ENCODE measurements at places on chromosomes 11 and 22.

- DNase-seq, result no peak
Measured at GRCh38 chr11:127710831-127711230, 710.3 kb upstream of the KIRREL3 start.

GRCh38 chr11:97756571-97757335 lies 1264.0 kb upstream of the CNTN5 start:
- no peak for DNase-seq

- DNase-seq, result no peak
Measured at GRCh38 chr22:47575291-47575690, 812.8 kb downstream of the TBC1D22A start.

DNA sequence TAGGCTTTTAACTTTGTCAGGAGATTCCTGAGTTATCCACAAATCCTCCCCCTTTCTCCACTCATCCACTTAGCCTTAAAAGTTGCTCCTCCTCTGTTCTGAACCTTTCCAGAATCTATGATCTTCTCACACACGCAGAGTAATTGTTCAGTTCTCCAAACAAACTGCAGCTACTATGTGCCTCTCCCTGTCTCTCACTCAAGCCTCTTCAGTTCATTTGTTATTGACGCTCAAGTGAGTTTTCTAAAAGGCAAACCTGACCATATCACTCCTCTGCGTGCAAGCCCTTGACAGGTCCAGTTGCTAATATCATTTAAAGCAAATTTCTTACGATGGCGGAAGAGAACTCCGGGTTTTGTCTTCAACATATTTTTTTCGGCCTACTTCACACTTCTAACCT lies 1169.7 kb upstream of the TENM4 start:
- DNase-seq, result no peak

- DNase-seq, result no peak
Measured at GRCh38 chr11:129880311-129880710, 15.1 kb downstream of the NFRKB start.

DNA sequence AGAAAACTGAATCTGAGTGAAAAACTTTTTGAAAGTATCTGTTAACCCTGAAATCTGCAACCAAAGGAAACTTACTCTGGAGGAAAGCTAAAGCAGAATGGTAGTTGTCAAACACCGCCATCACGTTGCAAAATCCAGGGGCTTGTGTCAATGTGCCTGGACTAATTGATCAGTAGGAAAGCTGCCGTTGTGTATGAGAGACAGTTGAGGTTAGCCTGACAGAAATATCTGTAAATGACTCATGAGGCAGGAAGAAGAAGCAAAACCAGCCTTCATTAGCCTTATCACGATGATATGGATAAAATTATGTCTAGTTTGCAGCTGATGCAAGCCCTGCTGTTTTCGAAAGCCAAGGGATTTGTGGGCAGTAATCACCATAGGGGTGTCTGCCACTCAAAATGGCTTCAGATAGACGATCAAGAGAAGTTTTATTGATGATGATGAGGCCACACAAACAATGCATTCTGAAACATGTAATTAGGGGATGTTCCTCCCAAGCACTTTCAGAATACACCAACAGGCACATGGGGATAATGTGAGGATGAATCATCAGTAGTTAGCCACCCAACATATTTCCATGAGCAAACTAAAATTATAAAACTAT lies 8.9 kb downstream of the SCGB1A1 start:
- DNase-seq, result no peak

GRCh38 chr11:82930229-82930628 lies 28.7 kb downstream of the DDIAS start:
- no peak for DNase-seq

GRCh38 chr11:19026862-19027261 lies 33.7 kb downstream of the MRGPRX2 start:
- DNase-seq, result no peak

- no peak for DNase-seq
Measured at GRCh38 chr11:119991669-119992068, 146.2 kb downstream of the TRIM29 start.

DNA sequence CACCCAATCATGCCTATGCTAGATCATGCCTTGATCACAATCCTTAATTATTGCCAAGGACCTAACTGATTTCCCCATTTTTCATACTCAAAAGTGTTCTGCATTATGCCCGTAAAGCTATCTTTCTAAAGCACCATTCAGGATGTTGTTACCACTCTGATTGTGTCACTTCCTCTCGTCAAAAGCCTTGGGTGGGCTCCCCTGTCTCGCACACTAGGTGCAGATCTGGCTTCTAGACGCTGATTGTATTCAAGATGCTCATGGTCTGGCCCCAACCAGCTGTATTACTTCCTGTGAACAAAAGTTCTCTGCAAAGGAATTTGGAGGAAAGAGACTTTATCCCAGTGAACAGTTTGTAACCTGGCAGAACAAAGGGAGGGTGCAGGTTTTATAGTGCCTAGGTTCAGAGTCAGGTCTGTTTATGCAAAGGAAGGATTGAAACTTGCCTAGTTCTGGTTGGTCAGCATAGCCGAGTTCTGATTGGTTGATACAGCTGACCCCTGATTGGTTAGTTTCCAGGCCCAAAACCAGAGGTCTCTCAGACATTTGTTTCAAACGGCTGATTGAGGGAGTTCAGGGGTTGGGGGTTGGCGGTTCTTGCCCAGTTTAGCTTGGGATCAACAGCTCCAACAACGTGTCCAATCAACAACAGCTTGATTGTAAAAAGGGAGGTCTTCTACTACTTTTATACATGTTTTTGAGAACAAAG lies 25.4 kb downstream of the ATG13 start:
- no peak for DNase-seq

GRCh38 chr11:112016765-112017376 lies 8.3 kb upstream of the DLAT start:
- DNase-seq, result no peak

DNA sequence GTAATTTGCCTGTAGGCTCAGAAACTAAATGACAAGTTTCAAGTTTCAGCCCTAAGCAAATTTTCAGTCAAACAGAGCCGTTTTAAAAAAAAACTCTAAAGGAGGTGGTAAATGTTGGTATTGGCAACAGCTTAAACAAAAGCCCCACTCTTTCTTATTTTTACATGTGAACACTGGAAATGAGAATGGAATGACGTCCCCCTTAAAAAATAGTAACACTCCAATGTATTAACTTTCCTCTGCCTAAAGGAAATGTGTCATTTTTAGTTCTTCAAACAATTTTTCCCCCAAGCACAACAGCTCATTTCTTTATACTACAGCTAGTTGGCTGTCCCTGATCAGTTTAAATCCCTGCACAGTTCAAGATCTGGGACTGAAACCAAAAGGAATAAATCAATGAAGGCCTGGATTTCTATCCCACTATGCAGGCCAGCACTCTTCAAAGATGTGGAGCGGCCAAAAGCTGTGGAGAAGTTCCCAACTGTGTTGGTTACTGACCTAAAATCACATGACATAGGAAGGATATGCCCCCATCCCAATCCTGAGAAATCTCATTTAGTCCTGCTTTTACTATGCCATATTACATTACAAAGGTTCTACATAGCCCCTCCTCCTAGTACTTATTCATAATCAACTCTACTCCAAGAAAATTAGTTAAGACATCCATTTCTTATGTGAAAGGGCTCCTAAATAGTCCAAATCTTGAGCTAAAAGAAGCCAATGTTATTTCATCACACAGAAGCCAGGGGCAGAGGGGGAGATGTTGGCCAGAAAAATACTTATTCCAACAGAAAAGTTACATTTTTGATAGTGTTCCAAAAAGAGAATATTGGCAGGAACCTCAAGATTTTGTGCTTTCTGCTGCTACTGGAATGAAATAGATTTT lies 95.9 kb downstream of the CADM1 start:
- no peak for DNase-seq

DNA sequence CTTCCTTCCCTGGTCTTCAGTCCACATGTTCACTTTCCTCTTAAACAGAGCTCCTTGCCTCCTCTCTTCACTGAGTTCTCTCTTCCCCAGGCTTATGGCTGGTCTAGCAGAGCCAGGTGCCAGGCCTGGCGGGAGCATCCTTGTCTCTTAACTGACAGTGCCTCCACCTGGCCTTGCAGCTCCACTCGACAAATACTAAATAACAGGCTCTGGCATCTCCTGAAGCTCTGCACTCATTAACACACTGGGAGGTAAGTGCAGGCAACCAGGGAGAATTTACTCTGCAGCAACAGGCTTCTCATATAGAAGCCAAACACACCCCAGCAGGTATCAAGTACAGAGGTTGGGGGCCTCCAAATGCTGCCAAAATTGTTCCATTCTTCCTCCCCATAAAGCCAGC lies 438.1 kb downstream of the SOX6 start:
- DNase-seq, result no peak

DNA sequence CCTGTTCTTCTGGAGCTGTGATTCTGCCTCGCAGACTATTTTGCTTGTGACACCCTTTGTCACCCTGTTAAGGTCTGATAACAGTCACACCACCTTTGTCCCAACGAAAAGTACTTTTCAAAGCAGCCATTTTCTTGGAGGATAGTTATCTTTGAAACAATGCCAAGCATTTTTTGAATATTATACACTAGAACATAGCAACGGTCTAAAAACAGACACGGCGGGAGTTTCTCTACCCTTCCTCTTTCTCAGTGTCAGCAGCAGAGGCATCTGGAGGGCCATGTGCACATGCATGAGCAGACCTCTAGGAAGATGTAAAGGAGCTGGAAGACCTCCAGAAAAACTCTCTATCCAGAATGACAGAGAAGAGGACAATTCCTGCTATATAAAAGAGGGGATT lies 86.5 kb downstream of the TRPC6 start:
- no peak for DNase-seq

DNA sequence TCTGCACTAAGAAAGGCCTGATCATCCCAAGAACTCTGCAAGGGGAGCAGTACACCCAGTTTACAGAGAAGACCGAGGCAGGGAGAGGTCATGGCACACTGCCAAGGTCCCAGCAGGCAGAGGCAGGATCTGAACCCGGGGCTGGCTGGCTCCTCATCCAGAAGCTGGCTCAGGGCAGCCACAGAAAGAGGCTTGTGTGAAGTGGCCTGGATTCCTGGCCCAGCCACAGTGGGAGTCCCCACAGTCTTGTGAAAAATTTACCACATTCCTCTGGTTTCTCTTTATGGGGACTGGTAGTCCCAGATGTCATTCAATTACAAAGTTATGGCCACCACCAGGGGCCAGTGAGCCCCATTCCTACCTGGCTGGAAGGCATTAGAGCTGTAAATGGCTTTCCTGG lies 440.5 kb downstream of the MIAT start:
- no peak for DNase-seq

DNA sequence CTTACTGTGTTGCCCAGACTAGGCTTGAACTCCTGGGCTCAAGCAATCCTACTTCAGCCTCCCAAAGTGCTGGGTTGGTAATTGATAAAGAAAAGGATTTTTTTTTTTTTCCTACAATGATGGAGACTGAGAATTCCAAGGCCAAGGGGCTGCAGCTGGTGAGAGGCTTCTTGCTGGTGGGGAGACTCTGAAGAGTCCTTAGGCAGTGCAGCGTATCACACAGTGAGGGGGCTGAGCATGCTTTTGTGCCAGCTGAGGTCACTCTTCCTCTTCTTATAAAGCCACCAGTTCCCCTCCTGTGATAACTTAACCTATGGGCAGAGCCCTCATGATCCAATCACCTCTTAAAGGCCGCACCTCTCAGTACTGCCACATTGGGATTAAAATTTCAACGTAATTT lies 28.2 kb upstream of the CCDC81 start:
- no peak for DNase-seq

GRCh38 chr11:10293423-10294289 lies at the start of gene SBF2:
Gene SBF2, minus strand, starts transcription at chr11:10294219. Its CDS starts 150 bp downstream, at chr11:10294069.
- peak; percentile 84 for DNase-seq

DNA sequence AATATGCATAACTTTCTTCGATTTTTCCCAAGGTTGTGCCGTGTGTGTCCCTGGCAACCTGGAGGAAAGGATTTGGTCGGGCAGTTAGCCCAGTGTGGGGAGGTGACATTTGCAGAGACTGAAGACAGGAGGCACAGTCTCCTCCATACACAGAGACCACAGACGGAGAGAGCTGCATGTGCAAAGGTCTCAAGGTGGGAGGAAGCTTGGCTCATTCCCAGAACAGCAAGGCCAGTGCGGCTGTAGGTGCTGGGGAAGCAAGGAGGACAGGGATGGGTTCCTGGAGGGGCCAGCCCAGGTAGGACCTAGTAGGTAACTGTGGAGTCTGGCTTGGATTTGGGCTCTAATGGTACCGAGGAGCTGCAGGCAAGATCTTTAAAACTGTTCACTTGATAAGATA lies 20.7 kb upstream of the CPT1A start:
- DNase-seq, result no peak

DNA sequence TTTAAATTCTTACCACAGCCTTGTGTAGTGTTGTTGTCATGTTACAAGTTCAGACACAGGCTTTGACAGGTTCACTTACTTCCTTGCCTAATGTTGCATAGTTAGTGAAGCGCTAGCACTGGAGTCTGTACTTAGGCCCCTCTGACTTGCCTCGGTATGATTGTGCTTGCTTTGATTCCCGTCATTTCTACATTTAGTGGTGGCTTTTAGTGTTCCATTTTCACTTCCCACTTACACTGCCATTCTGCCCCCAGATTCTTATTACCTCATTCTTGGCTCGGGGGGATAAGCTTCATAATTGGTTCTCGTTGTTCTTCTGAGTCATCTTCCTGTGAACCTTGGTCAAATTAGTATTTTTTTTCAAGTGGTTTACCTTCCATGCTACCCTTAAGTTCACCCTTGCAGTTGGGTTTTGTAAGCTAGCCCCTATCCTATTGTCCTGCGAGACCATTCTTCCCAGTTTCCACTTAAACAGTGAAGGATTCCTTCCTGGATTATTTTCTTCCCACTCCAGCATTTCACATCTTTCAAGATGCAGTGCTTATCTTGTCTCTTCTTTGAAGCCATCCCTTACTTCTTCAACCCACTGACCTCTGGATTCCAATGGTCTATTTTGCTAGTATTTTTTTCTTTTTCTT lies 68.7 kb downstream of the DDX10 start:
- DNase-seq, result peak; percentile 2

- DNase-seq, result no peak
Measured at GRCh38 chr11:34682825-34683224, 61.9 kb downstream of the EHF start.

GRCh38 chr22:44676441-44677352 lies 25.3 kb upstream of the PRR5 start:
- no peak for DNase-seq

Measured in CD4-positive, alpha-beta T cell treated with Interferon alpha-2 for 1 hour (primary cell).